ENCODE measurements at places on chromosomes 7 and 10.
A peak's percentile ranks its signal among the peaks of the same experiment; 100 is the strongest.

DNA sequence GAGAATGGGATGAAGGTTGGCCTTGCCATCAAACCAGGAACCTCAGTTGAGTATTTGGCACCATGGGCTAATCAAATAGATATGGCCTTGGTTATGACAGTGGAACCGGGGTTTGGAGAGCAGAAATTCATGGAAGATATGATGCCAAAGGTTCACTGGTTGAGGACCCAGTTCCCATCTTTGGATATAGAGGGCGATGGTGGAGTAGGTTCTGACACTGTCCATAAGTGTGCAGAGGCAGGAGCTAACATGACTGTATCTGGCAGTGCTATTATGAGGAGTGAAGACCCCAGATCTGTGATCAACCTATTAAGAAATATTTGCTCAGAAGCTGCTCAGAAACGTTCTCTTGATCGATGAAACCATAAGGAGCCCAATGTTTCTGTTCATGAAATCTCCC is 637 bp downstream of the RPEL1 start:
- no peak for DNase-seq

- no peak for DNase-seq
Measured at GRCh38 chr10:96719850-96720421, 378 bp downstream of the PIK3AP1 start.

- DNase-seq, result no peak
Measured at GRCh38 chr7:70210200-70210935, 612.1 kb downstream of the AUTS2 start.

DNA sequence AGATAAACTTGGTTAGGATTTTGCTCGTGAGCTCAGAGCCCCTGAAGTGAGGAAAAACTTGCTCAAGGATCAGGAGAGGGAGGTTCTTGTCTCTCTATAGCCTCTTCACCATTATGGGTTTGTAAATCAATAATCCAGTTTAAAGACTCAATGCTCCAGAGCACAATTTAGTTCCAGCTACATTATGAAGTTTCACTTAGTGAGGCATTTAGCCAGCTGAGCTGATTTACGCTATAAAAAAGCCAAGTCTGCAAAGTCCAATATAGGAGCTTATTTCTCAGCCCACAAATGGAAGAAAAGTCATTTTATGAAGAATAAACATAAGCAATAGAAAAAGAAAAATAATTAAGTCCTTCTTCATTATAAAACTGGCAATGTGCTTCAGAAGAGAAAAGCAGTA is 130.6 kb downstream of the STRA8 start:
- DNase-seq, result no peak

DNA sequence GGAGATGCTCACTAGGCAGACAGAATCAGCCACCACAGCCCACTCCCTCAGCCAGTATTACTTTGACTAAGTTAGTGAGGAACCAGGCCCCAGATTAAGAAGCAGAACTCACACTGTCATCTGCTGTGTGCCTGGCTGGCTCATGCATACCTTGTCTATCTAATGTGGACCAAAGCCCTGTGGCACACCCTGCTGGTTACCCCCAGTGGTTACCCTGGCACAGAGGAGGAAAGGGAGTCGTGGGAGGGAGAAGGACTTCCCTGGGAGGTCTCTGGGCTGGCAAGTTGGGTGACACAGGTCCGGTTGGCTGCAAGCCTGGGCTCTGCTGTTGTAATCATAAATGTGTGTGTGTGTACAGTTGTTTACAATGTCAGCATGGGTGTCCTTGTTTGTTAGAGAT is 7.5 kb upstream of the SH2D4B start:
- DNase-seq, result no peak

DNA sequence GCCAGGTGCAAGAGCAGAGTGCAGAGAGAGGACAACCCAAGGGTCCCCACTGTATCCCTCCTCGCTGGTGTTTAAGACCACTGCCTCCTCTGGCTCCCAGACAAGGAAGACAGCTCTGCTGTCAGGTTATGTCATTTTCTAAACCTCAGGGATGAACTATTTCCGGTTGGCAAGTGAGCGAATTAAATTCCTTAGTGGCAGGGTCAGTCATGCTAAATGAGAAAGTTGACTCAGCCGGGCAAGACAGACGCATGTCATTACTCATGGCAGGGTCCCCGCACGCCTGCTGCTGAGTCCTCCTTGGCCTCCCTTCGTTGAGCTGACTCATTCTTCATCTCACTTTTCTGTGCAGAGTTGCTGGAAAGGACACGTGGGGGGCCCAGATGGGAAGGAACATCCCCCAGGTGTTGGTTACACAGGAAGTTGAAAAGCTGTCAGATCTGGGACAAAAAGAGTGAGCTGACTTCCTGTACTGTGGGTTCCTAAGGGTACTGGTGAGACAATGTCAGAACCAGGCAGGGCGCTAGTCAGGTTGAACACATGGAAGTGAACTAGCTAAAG is 47.1 kb upstream of the UCN3 start:
- DNase-seq, result no peak

- no peak for DNase-seq
Measured at GRCh38 chr10:95813054-95813685, 57.2 kb downstream of the ENTPD1 start.

DNA sequence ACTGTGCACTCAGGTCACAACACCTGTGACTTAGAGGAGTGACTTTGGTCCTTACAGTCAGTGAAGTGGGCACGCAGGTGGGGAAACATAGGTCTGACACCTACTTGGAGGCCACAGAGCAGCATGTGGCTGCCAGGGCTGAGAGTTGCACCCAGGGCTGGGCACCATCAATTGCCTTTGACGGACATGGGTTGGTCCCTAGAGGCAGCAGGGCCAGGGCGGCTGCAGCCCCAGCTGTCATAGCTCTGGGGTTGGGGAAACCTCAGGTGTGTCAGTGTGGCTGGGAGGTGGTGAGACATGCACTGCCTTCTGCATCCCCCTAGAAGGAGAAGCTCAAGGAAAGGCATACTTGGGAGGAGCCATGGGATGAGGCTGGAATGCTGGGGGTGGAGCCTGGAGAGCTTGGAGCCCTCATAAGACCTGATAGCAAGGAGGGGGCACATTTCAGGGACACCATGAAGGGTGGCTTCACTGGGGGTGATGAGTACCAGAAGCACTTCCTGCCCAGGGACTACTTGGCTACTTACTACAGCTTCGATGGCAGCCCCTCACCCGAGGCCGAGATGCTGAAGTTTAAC is at the start of gene INMT:
Gene INMT, plus strand, starts transcription at position 440 of the 578 bp plus-strand sequence. Its CDS starts 16 bp downstream, at position 456.
- DNase-seq, result no peak

- DNase-seq, result no peak
Measured at GRCh38 chr7:6159097-6159483, 113.3 kb downstream of the CYTH3 start.

DNA sequence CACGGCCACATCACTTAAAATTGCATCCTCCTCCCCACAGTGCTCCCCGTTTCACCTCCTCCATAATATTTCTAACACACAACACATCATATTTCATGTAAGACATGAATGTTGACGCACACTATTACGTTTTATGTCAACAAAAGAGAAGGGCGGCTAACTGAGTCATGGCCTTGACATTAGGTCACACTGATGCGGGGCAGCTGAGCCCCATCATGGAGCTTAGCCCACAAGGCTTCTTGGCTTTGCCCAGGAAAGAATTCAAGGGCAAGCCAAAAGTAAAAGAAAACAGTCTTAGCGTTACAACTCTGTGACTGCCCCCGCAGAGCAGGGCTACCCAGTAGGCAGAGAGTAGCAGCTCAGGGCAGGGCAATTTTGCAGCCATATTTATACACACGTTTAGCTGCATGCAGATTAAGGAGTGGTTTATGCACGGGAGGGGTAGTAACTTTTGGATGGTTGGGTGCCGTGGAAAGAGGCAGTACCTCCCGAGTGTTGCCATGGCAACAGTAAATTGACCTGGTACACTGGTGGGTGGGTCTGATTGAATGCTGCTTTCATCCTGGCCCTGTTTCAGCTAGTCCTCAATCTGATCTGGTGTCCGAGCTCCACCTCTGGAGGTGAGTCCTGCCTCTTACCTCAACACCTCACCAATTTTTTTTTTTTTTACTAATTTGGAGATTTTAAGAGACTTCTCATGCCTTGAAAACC is 156.2 kb upstream of the FRMD4A start:
- DNase-seq, result no peak

- DNase-seq, result no peak
Measured at GRCh38 chr7:80614851-80615271, 23.6 kb upstream of the CD36 start.

GRCh38 chr7:80954191-80954590 is 35.3 kb upstream of the SEMA3C start:
- DNase-seq, result no peak

DNA sequence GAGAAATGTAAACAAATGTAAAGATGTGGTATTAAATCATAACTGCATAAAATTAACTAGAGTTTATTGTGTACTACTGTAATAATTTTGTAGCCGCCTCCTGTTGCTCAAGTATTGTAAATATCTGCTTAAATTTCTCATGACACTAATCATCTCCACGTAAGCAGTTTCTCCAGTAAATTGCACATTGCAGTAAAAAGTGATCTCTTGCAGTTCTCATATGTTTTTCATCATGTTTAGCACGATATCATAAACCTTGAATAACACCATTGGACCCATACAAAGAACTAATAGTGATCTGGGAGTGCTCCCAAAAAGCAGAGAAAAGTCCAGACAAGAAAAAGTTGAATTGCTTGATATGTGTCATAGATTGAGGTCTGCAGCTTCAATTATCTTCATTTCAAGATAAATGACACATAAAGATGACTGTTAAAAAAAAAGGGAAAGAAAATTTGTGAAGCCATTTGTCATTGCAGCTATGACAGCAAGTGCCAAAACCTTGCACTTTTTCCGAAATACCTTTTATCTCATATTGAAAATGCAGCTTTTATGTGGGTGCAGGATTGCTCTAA is 15.3 kb downstream of the LIPA start:
- no peak for DNase-seq

DNA sequence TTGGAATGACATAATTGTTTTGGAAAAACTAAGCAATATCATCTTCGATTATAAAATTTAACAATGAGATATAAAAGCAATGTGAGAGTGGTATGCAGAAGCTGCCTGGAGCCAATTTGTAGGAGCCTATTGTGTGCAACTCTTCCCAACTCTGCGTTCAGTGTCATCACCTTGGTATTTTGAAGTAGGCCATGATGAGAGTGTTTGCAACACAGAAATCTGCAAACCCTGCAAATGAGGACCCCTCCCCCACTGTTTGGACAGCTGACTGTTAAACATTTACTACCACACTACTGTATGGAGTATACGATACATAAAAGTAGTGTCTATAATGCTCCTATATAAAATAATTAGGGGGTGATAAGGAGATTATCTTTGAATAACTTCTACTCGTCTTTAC is 531.3 kb downstream of the ATRNL1 start:
- no peak for DNase-seq

- no peak for DNase-seq
Measured at GRCh38 chr7:139940866-139941265, 111.8 kb downstream of the TBXAS1 start.

GRCh38 chr7:139687980-139688632 is 89.7 kb downstream of the HIPK2 start:
- peak; percentile 26 for DNase-seq

GRCh38 chr7:3274131-3274530 is 26.9 kb upstream of the SDK1 start:
- DNase-seq, result no peak

DNA sequence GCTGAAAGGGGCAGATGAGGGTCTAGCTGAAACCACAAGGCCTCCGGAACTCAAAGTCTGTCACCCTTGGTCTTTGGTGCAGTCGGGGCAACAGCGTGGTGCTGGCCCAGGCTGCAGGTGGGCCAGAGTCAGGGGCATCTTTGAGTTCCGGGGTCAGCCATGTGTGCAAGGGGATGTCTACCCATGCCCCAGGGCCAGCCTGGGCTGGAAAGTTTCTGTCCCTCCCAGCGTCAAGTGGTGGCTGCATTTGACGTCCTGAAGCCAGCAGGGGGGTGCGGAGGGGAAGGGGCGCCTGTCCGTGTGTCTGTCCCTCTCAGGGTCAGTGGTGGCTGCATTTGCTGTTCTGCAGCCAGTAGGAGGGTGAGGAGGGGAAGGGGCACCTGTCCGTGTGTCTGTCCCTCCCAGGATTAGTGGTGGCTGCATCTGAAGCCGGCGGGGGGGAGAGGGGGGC is 638 bp downstream of the BRAT1 start:
- DNase-seq, result no peak

DNA sequence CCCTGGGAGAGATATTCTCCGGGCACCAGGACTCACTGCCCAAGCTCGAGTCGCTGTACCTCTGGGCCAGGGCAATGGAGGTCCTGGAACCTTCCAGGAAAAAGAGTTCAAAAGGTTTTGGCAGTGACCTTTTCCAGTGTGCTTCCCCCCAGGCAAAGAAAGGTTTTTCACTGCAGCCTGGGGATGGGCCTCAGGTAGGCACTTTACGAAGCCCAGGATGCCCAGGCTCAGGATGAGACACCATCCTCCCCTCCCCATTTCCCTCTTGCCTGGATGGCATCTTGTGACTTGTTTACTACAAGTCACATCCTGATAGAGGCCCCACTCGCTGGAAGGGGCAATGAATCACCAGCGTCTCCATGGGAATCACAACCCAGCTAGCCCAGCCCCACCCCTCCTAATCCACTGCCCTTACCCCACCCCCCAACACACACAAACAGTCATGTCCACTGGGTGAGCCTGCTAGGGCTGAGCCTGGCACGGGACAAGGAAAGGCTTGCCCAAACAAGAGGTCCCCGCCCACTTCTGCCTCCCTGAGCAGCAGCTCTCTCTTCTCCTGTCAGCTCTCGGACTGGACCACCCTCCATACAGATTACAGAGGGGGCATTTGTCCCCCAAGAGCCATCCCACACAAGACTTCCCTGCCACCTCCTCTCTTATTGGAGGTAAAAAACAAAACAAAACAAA is 93.8 kb upstream of the SMNDC1 start:
- DNase-seq, result no peak

DNA sequence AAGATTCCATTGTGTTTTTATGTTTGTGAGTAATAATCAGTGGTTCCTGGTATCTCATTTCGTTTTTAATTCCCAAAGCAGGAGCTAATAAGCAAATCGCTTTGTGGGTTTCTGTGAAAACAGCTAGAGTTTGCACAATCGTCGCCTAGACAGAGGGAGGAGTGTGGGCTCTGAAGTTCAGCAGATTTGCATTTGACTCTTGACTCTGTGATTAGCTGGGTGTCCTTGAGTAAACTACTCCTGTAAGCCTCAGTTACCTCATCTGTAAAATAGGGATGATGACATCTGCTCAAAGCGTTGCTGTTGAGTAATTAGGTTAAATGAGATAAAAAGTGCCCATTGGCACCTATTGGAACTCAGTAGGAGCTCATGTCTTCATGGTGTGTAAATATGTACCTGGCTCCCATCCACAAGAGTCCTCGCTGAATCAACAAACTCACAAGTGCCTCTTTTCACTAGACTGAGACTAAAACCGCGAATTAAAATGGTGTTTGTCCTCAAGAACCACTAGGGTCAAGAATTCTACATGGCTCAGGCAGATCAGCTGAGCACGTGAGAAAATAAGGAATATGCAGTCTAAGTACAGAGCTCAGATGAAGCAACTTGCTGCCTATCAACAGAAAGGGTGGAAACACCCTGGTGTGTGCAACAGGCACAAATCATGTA is 385.8 kb upstream of the C7orf33 start:
- DNase-seq, result no peak

All from hypothalamus (tissue), 51 donors.